Stomach (tissue), 19 donors: ENCODE measurements at places on chromosomes 13 and 19. TPM values are rescaled to one million over a fixed set of nuclear protein-coding genes. Genes with fewer than 3 reads are reported as not detected.

DNA sequence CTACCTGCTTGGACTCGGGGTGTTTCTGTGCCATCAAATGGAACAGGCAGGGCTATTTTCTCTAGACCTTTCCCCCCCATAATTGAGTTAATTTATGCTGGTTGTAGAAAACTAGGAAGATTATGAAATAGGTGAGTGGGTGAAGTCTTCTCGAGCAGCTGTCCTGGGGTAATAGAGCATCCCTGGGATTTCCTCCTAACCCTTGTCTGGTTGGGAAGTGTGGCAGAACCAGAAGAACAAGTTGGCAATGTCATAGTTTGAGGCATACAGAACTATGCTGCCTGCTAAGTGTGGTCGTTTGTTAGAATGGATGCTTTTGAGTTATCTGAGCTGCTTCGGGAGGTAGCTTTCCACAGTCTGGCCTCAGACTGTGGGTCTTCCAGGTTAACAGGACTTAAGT is 3.7 kb downstream of the GATAD2A start:
- H3K27ac ChIP-seq = no peak overlapping the region
- DNase-seq = no peak
- no peak overlapping the region for H3K4me3 ChIP-seq
- H3K4me1 ChIP-seq = peaks cover 45% of the 10 kb centered on the region
- H3K27me3 ChIP-seq = no peaks in the 10 kb centered on the region

DNA sequence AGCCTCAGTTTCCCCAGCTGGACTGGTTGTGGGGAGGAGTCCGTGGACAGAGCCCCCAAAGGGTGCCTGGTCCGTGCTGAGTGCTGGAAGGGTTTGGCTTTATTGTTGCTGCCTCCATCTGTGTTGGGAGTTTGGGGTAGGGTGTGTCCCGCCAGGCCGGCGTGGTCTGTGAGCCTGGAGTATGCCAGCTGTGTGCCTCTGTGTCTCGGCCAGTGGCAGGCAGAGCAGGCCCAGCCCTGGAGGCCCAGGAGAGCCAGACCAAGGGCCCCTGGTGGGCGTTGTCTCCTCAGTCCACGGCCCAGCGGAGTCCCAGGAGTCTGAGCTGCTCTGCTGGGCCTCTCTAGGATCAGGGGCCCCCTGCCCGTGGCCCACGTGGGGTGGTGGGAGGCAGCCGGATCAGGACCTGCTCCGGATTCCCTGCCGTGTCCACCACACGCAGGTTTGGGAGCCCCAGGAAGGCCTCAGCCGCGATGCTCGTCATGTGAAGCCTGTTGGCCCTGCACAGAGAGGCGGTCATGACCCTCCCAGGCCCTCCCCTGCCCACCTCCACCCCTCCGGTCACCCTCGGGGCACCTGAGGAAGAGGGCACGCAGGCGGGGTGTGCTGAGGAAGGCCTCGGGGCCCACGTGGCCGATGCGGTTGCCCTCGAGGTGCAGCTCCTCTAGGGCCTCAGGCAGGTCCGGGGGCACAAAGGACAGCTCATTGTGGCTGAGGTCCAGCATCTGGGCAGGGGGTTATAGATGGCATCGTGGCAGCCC is 6.6 kb downstream of the PODNL1 start:
- H3K36me3 ChIP-seq = peaks cover 43% of the 10 kb centered on the region
- H3K4me3 ChIP-seq = no peak overlapping the region
- no peak for DNase-seq
- no peaks in the 10 kb centered on the region for H3K4me1 ChIP-seq
- H3K27ac ChIP-seq = no peak overlapping the region

DNA sequence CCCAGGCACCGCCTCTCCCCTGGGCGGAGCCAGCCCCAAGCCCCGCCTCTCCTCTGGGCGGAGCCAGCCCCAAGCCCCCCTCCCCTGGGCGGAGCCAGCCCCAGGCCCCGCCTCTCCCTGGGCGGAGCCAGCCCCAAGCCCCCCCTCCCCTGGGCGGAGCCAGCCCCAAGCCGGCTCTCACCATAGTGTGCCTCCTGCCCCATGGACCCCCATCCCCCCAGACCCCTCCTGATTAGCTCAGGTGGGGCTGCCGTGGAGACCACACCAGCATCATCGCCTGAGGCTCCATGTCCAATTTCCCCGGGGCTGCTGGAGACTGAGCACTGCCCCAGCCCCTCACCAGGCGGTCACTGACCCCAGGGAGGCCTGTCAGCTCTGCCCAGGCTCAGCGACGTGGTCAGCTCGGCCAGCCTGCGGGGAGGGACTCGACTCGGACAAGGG is 4.2 kb upstream of the MADCAM1 start:
- peaks cover 20% of the 10 kb centered on the region for H3K27me3 ChIP-seq
- H3K36me3 ChIP-seq = no peaks in the 10 kb centered on the region
- H3K4me3 ChIP-seq = no peak overlapping the region
- peaks cover 37% of the 10 kb centered on the region for H3K4me1 ChIP-seq
- no peak for DNase-seq

The MEGF8 gene
- 12.3 TPM for total RNA-seq

- H3K4me1 ChIP-seq = no peaks in the 10 kb centered on the region
- peaks cover 5% of the 10 kb centered on the region for H3K36me3 ChIP-seq
- no peak overlapping the region for H3K27ac ChIP-seq
- no peak for DNase-seq
- H3K4me3 ChIP-seq = no peak overlapping the region
Observed at GRCh38 chr19:41587101-41587837, 11.3 kb downstream of the CEACAM21 start.

- DNase-seq = no peak
- no peaks in the 10 kb centered on the region for H3K4me1 ChIP-seq
- H3K4me3 ChIP-seq = no peak overlapping the region
- H3K36me3 ChIP-seq = no peaks in the 10 kb centered on the region
- H3K27ac ChIP-seq = no peak overlapping the region
Observed at GRCh38 chr13:104318121-104318520, 1251.9 kb upstream of the SLC10A2 start.

The ZNF850 gene
- total RNA-seq = 3.3 TPM

DNA sequence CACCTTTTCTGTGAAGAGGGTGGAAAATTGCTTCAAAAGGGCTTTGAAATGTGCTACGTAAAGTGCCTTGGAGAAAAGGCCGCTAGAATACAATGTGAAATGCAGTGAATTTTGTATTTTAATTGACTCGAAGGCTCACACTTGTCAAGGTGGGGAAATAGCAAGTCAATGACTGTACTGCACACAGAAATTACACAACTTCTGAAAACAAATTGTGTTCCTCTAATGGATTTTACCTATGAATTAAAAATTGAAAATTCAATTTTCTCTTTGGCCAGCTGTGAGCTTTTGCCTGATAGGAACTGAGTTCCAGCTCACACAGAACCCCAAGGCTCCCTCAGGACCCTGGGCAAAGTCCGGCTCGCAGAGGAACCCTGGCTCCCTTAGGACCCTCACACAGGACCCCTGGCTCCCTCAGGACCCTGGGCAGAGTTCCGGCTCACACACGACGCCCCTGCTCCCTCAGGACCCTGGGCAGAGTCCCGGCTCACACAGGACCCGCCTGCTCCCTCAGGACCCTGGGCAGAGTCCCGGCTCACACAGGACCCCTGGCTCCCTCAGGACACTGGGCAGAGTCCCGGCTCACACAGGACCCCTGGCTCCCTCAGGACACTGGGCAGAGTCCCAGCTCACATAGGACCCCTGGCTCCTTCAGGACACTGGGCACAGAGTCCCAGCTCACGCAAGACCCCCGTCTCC is 324.9 kb downstream of the UQCRFS1 start:
- H3K4me1 ChIP-seq = peaks cover 7% of the 10 kb centered on the region
- no peaks in the 10 kb centered on the region for H3K36me3 ChIP-seq
- H3K4me3 ChIP-seq = no peak overlapping the region
- DNase-seq = no peak

- no peak for DNase-seq
- H3K36me3 ChIP-seq = peaks cover 14% of the 10 kb centered on the region
- H3K27ac ChIP-seq = peak overlapping the region; percentile 75
- H3K4me1 ChIP-seq = peaks cover 74% of the 10 kb centered on the region
- no peaks in the 10 kb centered on the region for H3K27me3 ChIP-seq
Observed at GRCh38 chr19:56106993-56107392, 14.1 kb downstream of the ZNF787 start.

GRCh38 chr19:12675399-12675798 is 6.3 kb downstream of the DHPS start:
- H3K4me1 ChIP-seq = peaks cover 26% of the 10 kb centered on the region
- no peak overlapping the region for H3K27ac ChIP-seq
- H3K27me3 ChIP-seq = no peaks in the 10 kb centered on the region
- peaks cover 89% of the 10 kb centered on the region for H3K36me3 ChIP-seq
- no peak overlapping the region for H3K4me3 ChIP-seq

GRCh38 chr19:16419669-16420335 is 52.0 kb downstream of the EPS15L1 start:
- no peaks in the 10 kb centered on the region for H3K27me3 ChIP-seq
- no peak overlapping the region for H3K4me3 ChIP-seq
- no peaks in the 10 kb centered on the region for H3K4me1 ChIP-seq
- H3K36me3 ChIP-seq = peaks cover 62% of the 10 kb centered on the region
- no peak for DNase-seq

The SULT2A1 gene
- total RNA-seq = not detected

The NTF4 gene
- not detected for total RNA-seq

DNA sequence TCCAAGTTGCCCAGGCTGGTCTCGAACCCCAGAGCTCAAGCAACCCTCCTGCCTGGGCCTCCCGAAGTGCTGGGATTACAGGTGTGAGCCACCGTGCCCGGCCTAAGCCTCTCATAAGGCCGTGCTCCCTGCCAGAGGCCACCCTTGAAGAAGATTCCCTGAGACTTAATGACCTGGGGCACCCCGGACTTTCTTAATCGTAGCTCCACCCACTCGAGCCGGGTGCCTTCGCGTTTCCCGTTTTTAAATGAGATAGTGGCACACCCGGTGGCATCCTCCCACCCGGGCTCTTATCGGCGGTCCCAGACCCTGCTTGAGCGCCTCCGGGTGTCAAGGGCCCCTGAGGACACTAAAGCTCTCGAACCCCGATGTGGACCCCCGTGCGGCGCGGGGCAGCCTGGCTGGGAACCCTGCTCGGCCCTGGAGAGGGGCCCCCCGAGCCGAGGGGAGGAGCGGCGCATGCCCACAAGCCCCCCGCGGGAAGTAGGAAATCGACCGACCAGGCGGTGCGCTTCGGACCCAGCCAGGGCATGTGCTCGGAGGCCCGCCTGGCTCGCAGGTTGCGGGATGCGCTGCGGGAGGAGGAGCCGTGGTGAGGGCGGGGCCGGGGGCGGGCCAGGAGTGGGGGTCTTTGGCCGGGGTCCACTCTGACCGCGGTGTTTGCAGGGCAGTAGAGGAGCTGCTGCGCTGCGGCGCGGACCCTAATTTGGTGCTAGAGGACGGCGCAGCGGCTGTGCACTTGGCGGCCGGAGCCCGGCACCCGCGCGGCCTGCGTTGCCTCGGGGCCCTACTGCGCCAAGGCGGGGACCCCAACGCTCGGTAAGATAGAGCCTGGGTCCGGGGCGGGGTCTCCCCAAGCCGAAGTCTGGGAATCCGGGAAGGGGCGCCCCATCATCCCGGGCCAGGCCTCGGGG is at the start of gene ANKLE1:
TSS of gene ANKLE1 (plus strand) at position 511 of the 914 bp plus-strand sequence. CDS start at position 531, 20 bp downstream.
- peaks cover 15% of the 10 kb centered on the region for H3K4me1 ChIP-seq
- H3K4me3 ChIP-seq = peak within 1 kb of the TSS; percentile 54
- peaks cover 3% of the 10 kb centered on the region for H3K27me3 ChIP-seq
- peak; percentile 73 for DNase-seq
- peaks cover 32% of the 10 kb centered on the region for H3K36me3 ChIP-seq
- H3K27ac ChIP-seq = no peak within 1 kb of the TSS

The SPRED3 gene
- 1.7 TPM for total RNA-seq

The DNAJC15 gene
- total RNA-seq = 5.5 TPM

- H3K4me1 ChIP-seq = peaks cover 60% of the 10 kb centered on the region
- H3K27me3 ChIP-seq = no peaks in the 10 kb centered on the region
- H3K36me3 ChIP-seq = peaks cover 35% of the 10 kb centered on the region
- peak; percentile 38 for DNase-seq
- no peak overlapping the region for H3K27ac ChIP-seq
- H3K4me3 ChIP-seq = no peak overlapping the region
Observed at GRCh38 chr19:18672606-18673337, 10.7 kb upstream of the CRTC1 start.

DNA sequence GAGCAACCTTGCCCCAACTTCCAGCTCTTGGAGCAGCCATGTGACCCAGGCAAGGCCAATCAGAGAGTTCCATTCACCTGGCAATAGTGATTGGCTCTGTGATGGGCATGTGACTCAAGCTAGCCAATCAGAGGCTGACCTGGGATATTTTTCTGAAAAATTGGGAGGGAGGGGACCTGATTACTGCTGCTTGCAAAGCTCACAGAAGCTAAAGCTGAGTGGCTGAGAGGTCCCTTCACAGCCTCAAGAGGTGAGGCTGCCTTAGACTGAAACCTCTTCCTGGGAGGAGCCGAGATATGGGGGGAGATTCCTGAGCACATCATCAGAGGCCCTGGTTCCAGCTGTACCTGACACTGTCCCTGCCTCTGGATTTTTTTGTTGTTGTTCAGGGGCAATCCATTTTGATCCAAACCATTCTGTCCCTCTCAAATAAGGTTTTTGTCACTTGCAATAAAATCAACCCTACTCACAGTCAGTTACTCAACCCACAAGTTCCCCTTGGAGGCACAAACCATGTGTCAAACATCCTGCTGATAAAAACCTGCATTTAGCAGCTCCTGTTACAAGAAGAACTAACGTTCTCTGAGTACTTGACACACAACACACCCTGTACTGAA is 4.8 kb downstream of the CIB3 start:
- no peaks in the 10 kb centered on the region for H3K36me3 ChIP-seq
- H3K27ac ChIP-seq = no peak overlapping the region
- peak; percentile 28 for DNase-seq

DNA sequence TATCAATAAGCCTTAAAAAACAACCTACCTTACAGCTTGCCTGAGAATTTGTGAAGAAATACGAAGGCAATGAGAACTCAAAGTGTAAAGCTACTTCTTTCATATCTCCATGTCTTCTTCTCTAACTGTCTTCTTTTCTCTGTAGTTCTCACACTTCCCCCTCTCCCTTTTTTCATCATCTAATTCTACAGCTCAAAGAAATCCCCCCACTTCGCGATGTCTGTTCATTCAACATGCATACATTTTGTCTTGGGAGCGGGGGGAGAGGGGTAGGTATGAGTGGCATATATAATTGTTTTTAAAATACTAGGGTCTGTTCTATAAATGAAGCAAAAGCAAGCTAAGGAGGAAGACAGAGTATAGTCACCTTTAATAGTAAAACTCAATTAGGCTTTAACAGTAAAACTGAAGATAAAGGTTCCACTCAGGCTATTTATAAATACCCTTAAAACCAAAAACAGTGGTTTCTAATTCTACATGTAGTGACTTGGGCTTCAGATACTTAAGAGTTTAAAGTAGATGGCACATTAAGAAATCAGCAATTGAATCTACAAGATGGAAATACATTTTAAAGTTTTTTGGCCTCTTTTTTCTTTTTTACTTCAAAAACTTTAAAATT is 106.9 kb downstream of the KLF12 start:
- H3K27ac ChIP-seq = peak overlapping the region; percentile 34
- no peak for DNase-seq
- no peaks in the 10 kb centered on the region for H3K27me3 ChIP-seq
- H3K4me3 ChIP-seq = no peak overlapping the region
- H3K36me3 ChIP-seq = no peaks in the 10 kb centered on the region
- no peaks in the 10 kb centered on the region for H3K4me1 ChIP-seq

GRCh38 chr19:4908360-4908759 is 941 bp upstream of the UHRF1 start:
- no peaks in the 10 kb centered on the region for H3K36me3 ChIP-seq
- peaks cover 35% of the 10 kb centered on the region for H3K4me1 ChIP-seq
- no peak for DNase-seq
- H3K4me3 ChIP-seq = no peak overlapping the region
- peaks cover 15% of the 10 kb centered on the region for H3K27me3 ChIP-seq

- H3K27ac ChIP-seq = no peak overlapping the region
- no peak for DNase-seq
- no peaks in the 10 kb centered on the region for H3K27me3 ChIP-seq
- H3K4me3 ChIP-seq = no peak overlapping the region
- peaks cover 48% of the 10 kb centered on the region for H3K36me3 ChIP-seq
Observed at GRCh38 chr19:2356036-2356646, 3.9 kb upstream of the TMPRSS9 start.
